ENCODE measurements at places on chromosomes 4 and X. TPM values are rescaled to one million over a fixed set of nuclear protein-coding genes. Genes with fewer than 3 reads are reported as not detected.

Gene SYN1
- total RNA-seq, result 0.25 TPM

Gene SPIN2B
- total RNA-seq, result 9.4 TPM

Gene TMEM150C
- 0.77 TPM for total RNA-seq

Gene GPM6B
- total RNA-seq, result 0.14 TPM

Gene PPEF2
- not detected for total RNA-seq

Gene MRPL1
- 26.9 TPM for total RNA-seq

Gene FRAS1
- 3.3 TPM for total RNA-seq
